ENCODE measurements at places on chromosomes 7 and 10.

- no peak for DNase-seq
These were observed 74.4 kb downstream of the INPP5A start for GRCh38 chr10:132611986-132612385.

- DNase-seq = no peak
These were observed 280.5 kb downstream of the POM121L12 start for GRCh38 chr7:53315981-53316380.

DNA sequence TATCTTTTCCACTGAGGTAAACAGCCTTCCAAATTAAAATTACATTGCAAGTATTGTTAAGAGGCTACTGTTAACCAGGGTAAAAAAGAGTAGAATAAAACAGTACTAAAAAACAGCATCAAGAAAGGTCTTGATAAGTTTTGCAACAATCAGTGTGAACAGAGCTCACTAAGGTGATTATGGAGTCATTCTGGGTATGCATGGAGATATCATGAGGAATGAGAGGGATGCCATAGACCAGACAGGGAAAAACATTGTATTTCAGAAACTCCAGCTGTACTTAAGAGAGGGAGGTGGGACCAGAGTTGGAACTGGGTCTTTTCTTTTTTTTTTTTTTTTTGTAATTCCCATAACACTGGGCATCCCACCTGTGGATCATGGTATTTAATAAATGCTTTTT is 549.6 kb downstream of the INHBA start:
- DNase-seq = no peak

DNA sequence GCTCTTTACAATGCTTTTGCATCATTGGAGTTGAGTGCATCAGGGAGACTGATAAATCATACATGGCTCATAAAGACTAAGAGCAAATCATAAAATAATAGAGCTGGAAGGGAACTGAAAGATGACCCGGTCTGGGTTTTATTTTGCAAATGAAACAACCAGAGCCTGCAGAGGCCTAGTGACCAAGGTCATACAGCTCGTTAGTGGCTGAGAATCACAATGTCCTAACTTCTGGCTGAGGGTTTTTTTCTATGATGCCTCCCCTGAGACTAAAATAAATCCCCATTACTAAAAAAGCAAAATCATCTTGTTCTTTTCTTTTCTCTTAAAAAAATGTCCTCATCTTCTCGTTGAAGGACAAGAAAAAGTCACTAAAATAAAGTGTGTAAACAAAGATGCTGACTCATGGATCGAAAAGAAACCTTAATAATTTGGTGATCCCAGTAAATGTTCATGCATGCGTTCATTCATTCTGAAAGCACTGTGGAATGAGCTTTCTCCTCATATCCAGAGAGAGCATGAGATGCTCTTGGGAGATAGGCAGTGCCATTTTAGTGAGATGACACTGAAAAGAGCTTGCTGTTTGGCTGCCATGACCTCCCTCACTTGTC is 107.8 kb upstream of the PHYHIPL start:
- peak; percentile 26 for DNase-seq

GRCh38 chr7:158467562-158467961 is 120.1 kb downstream of the PTPRN2 start:
- DNase-seq = no peak

GRCh38 chr10:125201791-125202622 is 41.6 kb upstream of the CTBP2 start:
- no peak for DNase-seq

DNA sequence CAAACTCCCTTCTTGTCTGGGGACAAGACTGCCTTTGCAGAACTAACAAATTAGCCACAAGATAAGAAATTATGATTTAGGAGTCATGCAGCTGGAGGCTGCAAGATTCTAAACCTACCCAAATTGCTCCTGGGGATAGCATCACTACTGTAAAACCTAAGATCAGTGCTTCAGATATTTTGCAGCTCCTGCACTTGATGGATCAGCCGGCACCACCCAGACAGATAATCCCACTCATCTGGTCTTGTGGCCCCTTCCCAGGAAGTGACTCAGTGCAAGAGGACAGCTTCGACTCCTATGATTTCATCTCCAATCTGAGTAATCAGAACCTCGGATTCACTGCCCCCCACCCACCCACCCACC is 181.9 kb downstream of the AKR1D1 start:
- no peak for DNase-seq

- no peak for DNase-seq
These were observed 431.2 kb downstream of the RPS24 start for GRCh38 chr10:78464856-78465267.

GRCh38 chr10:87593702-87594101 is 66.0 kb upstream of the PAPSS2 start:
- DNase-seq = no peak

GRCh38 chr10:122468926-122469781 is 7.8 kb downstream of the HTRA1 start:
- no peak for DNase-seq

GRCh38 chr7:111954474-111955381 is 251.5 kb downstream of the DOCK4 start:
- DNase-seq = no peak

GRCh38 chr7:34371922-34372321 is 286.1 kb upstream of the NPSR1 start:
- no peak for DNase-seq

- DNase-seq = peak; percentile 73
These were observed 23.6 kb upstream of the PFKP start for GRCh38 chr10:3043512-3044368.

GRCh38 chr10:125607689-125608290 is 75.2 kb downstream of the TEX36 start:
- DNase-seq = no peak

- DNase-seq = no peak
These were observed 10.3 kb downstream of the ZMIZ1 start for GRCh38 chr10:79079054-79079397.

DNA sequence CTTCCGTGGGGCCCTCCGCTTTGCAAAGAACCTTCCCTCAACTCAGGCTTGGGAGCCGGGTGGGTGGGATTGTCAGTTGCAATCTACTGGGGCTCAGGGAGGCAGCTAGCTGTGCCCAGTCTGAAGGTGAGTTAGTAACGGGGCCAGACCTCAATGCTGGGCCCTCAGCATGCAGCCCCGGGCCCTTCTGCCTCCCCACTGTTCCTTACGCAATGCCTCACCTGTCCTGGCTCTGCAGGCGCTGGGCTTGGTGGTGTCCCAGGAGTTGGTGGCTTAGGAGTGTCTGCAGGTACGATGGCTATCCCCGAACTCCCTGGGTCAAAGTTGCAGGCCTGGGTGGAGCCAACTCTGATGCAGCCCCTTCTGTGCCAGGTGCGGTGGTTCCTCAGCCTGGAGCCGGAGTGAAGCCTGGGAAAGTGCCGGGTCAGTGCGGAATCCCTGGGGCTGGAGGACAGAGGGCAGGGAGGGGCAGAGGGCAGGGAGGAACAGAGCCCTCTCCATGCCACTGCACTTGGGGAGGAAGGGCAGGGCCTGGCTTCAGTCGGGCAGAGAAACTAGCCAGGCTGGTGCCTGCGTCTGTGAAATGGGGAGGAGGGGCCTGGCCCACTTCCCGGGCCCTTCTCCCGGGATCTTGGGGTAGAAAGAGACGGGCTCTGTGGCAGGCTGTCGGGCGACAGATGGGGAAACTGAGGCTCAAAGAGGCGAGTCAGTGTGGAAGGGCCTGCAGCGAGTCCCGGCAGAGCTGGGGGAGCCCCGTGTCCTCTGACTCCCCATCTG is 15.0 kb downstream of the ELN start:
- DNase-seq = no peak

- DNase-seq = no peak
These were observed 672.2 kb downstream of the INHBA start for GRCh38 chr7:41030673-41031072.

- DNase-seq = no peak
These were observed 179.0 kb downstream of the PCDH15 start for GRCh38 chr10:54622017-54622416.

DNA sequence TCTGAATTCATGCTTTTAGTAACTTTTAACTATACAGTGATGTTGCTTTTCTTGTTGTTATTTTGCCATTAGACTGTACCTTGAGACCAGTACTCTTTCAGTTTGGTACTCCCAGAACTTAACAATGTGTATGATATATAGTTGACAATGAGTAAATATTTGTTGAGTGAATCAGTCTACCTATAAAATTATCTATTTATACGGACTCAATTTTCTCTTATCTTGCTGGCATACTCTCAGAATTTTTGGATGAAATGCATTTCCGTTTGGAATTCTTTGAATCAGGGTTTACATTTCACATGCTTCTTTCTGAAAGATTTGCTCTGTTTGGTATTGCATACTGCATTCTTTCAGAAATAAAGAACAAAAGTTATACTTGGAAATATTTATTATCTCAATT is 47.8 kb upstream of the LRRC17 start:
- no peak for DNase-seq

DNA sequence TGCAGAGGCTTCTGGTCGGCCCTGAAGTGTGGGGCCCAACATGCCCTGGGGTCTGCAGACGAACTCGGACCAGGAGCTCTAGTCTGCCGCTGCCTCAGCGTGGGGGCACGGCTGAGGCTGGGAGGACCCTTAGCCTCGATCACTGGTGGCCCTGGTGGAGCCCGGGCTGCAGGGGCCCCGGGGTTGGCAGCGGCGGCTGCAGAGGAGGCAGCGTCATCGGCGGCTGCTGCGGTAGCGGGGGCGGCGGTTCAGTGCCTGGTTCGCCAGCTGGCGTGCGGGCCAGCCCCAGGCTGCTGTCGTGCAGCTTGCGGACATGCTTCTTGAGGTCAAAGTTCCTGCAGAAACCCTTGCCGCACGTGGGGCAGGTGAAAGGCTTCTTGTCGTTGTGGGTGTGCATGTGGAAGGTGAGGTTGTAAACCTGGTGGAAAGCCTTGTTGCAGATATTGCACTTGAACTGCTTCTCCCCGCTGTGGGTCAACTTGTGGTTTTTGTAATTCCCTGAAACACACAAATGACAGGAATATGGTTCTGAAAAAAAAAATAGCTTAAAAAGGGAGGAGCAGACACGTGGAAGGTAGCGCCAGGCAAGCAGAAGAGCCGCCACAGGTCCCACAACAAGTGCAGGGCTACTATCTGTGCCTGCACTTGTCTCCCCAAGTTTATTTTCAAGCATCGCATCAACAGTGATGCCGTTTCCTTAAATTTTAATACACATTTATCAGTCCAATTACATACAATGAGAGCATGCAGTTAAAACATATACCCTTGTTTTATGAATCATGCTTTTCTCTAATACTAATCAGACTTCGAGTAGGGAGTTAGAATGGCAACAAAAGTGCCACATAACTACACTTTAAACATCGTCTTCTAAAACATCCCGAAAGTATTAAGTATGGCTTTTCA is 2.4 kb downstream of the FEZF1 start:
- DNase-seq = no peak

GRCh38 chr10:3568392-3568791 is 216.6 kb downstream of the KLF6 start:
- DNase-seq = no peak

DNA sequence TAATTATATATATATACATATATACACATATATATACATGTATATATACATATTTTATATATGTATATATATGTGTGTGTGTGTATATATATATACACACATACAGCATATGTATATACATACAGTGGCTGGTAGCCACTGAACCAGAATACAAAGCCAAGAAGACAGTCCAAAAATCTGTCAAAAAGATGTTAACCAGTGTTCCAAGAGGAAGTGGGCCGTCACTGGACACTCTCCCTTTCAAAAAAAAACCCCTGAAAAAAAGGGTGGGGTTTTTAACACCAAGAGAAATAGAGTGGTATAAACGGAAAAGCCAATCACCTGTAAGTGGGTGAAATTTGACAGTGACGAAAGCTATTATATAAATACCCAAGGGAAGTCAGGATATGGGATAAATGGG is 31.1 kb upstream of the C1GALT1 start:
- DNase-seq = no peak

- DNase-seq = no peak
These were observed 40.0 kb upstream of the LRGUK start for GRCh38 chr7:134086998-134087735.

GRCh38 chr7:128324368-128324680 is 19.4 kb downstream of the RBM28 start:
- no peak for DNase-seq

- peak; percentile 54 for DNase-seq
These were observed 481.0 kb downstream of the GALNT17 start for GRCh38 chr7:71612911-71613310.

GRCh38 chr7:124773938-124774337 is 8.3 kb upstream of the GPR37 start:
- DNase-seq = no peak

- DNase-seq = no peak
These were observed at the start of gene HOXA2 for GRCh38 chr7:27102581-27103442. HOXA2 (minus strand) TSS chr7:27102683; CDS start chr7:27102500, 183 bp downstream.

DNA sequence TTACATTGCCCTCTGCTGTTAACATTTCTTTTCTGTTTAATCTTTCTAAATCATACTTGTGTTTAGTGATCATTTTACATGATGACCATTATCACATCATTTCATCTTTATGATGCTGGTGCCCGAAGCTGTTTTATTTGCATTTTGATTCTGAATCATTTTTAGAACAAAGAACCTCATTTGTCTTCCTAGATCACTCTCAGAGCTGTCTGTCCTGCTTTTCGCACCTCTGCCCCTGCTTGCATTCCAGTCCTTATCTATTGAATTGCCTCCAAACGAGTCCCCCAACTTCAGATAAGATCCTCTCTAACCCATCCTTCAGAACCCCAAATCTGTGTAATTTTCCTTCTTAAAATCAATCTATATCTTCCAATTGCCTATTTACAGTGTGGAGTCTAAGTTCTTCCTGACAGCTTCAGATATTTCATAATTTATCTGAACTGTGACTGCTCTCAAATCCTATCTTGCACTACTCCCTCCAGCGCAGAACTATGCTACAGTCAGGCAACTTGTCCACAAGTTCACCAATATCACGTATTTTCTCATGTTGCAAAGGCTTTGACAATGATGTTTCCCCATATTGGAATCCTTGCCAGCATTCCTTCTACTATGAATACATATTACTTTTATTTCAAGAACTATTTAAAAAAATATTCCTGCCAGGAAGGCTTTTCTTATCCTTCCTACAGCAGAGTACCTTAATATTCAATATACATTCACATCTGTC is 346.5 kb upstream of the CACNA2D1 start:
- DNase-seq = no peak

DNA sequence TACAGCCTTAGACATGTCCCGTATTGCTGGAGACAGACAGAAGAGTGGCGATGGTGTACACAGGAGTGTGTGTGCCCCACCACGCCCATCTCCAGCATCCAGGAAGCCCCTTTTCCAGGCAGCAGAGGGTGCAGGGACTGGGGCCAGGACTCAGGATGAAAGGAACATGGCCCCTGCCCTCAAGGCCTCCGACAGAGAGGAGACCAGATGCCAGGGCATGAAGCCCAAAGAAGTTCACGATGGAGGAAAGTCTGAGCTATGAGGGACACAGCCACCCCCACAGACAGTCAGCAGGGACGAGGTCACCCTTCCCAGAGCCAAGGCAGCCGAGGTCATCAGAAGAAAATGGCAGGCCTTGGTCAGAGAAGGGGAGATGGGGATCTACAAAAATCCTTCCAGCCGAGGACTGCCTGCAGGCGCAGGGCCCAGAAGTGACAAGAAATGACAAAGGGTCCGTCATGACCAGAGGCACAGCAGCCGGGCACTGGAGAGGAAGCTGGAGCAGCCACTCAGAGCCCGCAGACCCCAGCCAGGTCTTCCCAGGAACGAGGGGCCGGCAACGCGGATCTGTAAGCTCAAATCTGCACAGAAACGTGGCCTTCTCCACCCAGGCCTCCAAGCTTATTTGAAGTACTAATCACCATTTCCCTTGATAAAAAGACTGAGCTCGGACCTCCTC is 78.7 kb upstream of the PPP2R2D start:
- no peak for DNase-seq
